Amygdala (tissue), 56 donors: ENCODE measurements at places on chromosomes 7 and 10.

DNA sequence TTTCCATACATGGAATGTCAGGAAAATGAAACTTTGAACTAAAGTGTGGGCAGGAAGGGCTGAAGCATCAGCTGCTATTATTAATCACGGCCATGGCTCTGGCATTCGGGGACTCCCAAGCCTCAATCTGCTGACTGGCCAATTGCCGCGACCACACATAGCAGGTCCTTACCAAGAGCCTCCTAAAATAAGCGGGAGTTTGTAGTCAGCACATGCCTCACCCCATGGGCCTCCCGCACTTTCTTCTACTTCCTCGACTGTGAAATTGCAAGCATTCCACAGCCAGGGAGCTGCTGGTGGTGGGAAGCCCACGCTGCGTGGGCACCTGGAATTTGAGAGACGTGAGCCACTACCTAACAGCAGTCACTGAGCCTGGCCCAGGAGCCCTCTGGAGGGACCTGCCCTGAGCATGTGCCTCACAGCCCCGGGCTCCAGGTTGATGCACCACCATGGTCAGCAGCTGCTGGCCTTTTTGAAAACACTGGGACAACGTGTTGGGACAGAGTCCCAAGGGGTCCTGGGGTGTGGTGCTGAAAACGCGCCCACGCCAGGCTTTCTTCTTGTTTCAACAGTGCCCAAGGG lies 211.4 kb downstream of the TNS3 start:
- no peak for DNase-seq

DNA sequence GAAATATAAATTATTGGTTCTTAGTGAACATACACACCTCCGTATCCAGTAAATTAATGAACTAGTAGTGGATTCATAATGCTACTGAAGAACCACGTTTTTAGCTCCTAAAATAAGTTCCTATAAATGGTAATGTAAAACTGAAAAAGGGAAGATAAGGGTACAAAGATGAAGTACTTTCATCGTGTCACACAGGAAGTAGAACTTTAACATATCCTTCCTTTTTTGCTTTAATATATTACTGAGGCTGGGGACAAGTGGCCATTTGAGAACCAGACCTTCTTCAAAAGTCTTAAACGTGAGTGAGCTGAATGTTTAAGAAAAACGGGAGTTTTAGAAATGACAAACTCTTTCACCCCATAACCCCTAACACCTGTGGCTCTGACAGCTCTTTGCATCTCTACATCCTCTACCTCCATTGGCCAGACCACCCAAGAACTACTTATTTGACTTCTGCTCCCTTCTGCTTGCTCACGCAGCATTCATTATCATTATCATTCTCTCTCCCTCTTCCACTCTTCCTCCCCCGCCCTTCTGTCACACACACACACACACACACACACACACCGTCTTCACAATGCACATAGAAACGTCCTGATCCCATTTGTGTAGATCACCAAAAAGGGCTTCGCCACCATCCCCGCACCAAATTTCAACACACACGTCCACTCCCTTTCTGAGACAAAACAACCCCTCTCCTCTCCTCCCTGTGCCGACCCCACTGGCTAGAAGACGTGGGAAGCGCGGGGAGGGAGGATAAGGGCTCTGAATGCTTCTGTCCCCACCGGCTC lies 677 bp downstream of the SKAP2 start:
- no peak for DNase-seq

DNA sequence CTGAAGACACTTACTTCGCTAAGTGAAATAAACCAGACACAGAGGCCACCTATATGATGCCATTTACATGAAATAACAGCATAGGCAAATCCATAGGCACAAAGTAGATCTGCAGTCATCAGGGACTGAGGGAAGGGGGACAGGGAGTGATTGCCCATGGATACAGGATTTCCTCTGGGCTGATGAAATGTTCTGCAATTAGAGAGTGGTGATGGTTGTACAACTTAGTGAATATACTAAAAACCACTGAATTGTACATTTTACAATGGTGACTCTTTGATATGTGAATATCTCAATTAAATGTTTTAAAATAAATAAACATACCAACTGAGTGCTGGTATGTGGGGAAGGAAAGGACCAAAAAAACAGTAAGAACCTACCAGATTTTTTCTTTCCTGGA lies 20.4 kb downstream of the PPA1 start:
- DNase-seq, result no peak

- no peak for DNase-seq
Measured at GRCh38 chr10:50788951-50789945, 49.5 kb downstream of the ASAH2B start.

- DNase-seq, result no peak
Measured at GRCh38 chr10:74114041-74114448, 36.6 kb downstream of the AP3M1 start.

- no peak for DNase-seq
Measured at GRCh38 chr10:5988336-5988920, 11.1 kb upstream of the IL15RA start.
